Stimulated activated CD8-positive, alpha-beta memory T cell treated with anti-CD3 and anti-CD28 coated beads, Interleukin-12 subunit alpha, Interleukin-12 subunit beta, amount 100 ng/mL, for 4 hours (primary cell): ENCODE measurements at places on chromosomes 6 and 20.

GRCh38 chr6:158502263-158502950, 57.5 kb upstream of the TMEM181 start:
- DNase-seq, result no peak

DNA sequence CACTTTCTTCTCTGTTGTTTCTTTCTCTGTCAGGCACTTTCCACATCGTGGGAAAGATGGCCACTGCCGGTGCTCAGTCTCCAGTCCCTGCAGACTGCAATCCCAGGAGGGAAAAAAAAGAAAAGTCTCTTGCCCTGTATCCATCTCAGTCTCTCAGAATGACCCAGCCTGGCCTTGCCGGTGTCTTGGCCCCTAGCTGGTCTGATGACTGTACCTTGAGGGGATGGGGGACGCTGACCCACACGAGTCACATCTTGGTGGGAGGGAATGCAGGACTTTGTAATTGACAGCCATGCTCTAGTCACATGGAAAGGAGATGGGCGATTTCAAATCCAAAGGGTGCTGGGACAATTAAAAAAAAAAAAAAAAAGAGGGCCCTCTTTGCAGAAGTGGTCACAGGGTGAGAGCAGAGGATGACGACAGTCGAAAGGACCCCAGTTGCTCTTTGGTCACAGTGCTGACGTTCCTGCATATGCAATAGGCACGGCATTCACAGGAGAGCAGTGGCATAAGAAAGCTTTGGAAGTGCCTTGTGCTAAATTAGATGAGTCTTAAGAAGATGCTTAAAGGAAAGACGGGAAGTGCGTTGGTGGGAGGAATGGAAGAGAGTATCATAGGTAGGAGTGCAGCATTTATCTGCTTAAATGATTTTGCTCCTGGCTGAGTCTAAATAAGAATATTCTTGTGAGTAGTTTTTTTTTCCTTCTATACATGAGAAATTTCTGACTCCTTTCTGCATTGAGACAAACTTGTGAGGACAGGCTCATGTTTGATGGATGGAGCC, 63.9 kb upstream of the AKAP12 start:
- no peak for DNase-seq

DNA sequence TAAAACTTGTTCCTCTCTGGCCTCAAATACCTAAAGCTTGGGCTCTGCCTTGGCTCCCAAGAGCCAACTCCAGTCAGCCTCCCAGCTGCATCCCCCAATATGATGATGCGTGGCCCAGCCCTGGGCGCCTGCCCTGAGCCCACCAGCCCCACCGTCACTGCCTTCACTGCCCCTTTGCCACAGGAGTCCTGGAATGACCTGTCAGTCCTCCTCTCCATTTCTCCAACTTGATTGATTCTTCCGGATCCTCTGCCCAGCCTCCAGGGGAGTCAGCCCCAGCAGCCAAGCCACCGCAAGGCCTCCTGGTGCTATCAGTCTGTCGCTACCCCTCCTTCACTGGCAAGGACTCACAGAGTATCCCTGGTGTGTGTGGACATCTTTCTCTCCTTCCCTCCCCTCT, 96.7 kb upstream of the PMEPA1 start:
- no peak for DNase-seq

DNA sequence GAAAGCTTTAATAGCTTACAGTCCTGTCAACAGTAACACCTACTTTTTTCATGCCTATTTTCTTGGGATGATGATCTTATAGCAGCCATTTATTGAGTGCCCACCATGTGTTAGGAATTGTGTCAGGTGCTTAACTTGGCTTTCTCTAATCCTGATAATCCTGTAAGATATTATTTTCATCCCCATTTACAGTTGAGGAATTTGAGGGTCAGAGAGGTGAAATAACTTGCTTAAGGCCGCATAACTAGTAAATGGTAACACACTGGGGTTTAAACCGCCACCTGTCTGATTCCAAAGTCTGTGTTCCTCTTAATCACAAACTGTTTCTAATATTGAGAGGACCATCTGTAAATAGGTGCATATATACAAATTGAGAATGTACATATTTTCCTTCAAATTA, 55.5 kb downstream of the NCOA3 start:
- no peak for DNase-seq

GRCh38 chr6:45344900-45345299, 16.8 kb downstream of the RUNX2 start:
- no peak for DNase-seq

DNA sequence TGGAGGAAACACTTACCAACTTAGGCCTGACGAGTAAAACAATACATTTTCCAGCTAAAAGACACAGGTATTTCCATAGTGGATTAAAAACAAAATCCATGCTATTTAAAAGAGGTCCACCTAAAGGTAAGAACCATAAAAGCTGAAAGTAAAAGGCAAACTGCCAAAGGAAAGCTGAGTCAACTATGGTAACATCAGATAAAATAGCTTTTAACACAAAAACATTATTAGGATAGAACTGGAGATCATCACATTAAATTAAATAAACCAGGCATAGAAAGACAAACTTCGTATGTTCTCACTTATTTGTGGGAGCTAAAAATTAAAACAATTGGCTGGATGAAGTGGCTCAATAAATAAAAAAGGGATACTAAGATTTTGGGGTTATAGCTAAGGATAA, 166.8 kb upstream of the SLC22A16 start:
- DNase-seq, result no peak

DNA sequence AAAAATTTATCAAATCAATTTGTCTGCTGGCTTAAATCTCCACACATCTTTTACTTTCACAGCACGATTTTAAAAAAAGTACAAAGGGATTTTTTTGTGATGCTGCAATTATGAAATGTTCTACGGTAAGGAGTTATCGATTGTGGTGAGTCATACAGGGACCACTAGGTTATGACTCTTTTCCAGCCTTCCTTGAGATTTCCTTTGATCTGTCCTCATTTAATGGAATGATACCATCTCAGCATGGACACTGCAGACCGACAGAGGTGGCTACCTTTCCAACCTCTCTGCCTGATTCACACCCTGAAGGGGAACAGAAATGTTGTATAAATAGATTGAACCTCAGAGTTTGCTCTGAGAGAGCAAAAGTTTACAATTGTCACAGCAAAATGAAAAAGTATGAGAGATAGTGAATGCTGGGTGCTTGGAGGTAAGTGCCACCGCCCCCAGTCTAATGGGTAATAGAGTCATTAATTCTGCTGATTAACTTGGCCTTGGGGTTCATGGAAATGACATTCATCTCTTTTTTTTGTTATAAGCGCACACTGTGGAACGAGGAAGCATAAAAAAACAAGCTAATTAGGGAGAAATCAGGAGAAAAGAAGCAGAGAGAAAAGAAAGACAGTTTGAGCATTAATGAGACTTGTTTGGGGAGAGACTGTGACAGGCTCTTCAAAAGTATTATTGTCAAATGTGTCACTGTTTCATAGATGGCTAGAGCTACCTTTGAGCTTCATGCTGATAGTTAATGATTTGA, 306.0 kb downstream of the RNF144B start:
- DNase-seq, result no peak

- no peak for DNase-seq
These were observed 7.5 kb upstream of the IP6K3 start for GRCh38 chr6:33754222-33754621.

DNA sequence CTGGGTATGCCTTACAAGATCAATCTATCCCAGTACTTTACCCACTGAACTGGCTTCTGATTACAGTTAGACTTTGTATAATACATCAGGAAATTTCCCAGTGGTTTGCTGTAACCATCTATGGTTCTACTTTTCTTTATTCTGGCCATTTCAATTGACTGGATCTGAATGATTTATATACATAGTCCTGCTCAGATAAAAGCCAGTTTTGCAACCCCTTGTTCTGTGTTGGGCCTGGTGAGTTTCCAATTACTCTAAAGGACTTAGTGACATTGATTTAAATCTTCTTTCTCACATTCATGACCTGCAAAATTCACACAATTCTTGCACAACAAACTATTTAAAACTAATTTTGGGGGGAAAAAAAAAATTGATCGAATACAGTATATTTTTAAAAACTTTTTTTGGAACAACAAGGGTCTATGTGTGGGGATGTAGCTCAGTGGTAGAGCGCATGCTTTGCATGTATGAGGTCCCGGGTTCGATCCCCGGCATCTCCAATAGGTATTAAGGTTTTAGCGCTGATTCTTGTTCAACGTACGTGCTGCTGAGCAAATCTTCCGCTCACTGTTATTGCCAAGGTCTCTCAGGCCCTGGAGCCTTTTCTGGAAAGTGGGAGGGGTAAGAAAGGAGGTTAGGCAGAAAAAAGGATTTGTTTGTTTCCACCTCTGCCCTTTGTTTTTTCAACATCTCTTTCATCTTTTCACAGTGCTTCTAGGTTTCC, 117.5 kb downstream of the GPX5 start:
- DNase-seq, result no peak

DNA sequence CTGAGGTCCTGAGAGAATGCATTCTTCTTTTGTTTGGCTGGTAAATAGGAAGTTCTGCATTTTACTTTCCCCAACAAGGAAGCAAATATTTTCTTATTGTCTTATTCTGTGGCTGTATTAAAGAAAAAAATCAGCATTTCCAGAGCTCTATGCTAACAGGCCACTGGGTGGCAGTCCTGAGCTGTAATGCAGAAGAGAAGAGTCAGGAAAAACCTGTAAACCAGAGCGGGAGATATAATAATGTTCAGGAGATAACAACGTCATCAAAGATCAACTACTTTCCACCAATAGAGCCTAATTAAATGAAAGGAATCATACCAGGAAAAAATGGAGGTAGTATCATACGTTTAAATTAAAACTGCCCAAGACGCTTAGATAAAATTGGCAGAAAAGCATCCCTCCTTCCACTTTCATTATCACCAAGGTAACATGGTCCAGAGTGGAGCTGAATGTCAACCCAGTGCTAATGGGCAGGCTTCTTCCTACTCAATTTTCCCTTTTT, 55.6 kb upstream of the CARMIL1 start:
- DNase-seq, result peak; percentile 25

DNA sequence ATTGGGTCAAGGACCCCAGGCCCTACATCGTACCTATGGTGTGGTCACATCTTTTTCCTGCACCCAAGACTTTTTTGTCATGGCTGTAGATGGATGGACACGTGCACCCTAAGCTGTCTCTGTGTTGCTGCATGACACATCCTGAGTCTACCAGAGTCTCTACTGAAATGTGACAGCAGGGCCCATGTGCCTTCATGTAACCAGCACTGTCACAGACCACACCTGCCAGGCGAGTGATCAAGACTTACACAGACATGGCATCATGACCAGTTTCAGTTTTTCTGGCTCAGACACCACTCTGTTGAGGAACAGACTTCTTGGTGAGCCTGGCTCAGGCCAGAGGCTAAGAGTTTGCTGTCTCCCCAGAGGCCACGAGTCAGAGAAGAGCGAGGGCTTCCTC, 7.6 kb downstream of the PRND start:
- no peak for DNase-seq

DNA sequence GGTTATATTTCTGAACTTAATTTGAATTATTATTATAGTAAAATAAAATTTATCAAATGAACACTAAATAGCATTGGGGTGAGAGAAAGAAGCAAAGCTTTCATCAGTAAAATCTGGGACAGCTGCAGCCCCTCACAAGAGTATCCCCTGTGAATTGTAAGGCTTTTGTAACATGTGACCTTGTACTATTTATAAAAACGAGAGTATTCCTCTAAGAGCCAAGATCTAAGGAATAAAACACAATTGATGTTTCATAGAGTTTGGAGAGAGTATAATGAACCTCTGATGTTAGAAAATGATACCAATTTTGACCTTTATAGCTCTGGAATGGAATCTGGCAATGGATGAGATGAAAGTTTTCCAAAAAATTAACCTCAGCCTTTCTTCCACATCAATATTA, 617.2 kb upstream of the ID4 start:
- no peak for DNase-seq

GRCh38 chr20:29742699-29743100, 1514.8 kb upstream of the DEFB115 start:
- no peak for DNase-seq

GRCh38 chr6:17865798-17866725, 121.4 kb downstream of the KIF13A start:
- DNase-seq, result no peak

DNA sequence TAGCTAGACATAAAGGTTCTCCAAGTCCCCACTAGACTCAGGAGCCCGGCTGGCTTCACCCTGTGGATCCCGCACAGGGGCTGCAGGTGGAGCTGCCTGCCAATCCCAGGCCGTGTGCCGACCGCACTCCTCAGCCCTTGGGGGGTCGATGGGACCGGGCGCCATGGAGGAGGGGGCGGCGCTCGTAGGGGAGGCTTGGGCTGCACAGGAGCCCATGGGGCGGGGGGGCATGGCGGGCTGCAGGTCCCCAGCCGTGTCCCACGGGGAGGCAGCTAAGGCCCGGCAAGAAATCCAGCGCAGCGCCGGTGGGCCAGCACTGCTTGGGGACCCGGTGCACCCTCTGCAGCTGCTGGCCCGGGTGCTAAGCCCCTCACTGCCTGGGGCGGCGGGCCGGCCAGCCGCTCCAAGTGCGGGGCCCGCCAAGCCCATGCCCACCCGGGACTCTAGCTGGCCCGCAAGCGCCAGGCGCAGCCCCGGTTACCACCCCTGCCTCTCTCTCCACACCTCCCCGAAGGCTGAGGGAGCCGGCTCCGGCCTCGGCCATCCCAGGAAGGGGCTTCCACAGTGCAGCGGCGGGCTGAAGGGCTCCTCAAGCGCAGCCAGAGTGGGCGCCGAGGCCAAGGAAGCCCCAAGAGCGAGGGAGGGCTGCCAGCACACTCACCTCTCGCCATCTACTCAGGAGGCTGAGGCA, 26.5 kb upstream of the ID1 start:
- DNase-seq, result no peak
